ENCODE measurements at places on chromosomes 7 and 10.

DNA sequence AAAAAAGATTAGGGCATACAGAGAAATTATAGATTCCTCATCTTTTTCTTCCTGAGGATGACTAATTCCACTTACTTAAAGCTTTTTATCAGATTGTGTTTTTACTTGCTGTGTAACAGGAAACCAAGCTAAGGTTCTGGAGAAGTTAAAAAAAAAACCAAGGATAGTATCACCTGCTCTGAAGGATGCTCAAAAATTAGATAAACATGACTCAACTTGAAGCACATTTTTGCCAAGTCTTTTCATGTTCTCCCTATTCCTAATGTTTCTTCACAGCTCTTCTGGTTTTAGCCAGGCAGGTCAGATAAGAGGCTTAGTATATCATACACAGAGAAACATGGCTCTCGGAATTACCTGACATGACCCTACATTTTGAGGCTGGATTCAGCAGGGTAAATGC, 90.3 kb downstream of the CPEB3 start:
- no peak for DNase-seq

DNA sequence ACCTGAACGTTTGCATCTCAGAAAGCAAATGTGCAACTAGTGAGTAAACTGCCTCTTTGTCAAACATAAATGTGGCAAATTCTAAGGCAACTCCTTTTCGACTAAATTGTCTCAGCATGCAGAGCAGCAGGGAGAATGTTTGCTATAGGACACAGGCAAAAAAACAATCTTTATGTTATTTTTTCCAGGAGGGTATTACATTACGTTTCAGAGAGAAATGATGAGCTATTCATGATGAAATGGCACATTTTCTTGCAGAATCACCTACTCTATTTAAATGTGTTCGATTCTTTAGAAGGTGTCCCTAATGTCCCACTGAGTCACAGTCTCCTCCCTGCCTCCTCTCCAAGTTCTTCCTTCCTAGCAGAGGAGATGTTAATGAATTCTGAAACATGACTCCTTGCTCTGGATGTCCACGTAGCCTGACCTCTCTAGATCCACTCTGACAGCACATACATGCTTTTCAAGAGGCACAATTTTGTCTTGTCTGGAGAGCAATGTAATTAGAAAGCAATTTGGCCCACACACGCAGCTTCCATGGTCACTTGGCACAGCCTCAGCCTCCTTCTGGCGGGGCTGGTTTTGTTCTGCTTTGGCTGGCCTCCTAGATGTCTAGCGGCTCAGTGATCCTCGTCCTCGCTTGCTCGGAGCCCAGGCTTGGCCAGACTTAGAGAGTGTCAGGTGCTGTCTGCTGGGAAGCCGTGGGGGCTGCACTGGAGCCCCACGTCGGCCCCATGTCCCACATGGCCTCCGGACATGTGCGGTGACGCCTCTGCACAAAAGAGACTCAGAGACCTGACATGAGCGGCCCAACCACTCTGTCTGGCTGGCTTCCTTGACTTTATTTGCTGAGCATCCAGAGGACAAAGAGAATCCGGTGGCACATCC, 125.7 kb upstream of the ZNF438 start:
- no peak for DNase-seq

DNA sequence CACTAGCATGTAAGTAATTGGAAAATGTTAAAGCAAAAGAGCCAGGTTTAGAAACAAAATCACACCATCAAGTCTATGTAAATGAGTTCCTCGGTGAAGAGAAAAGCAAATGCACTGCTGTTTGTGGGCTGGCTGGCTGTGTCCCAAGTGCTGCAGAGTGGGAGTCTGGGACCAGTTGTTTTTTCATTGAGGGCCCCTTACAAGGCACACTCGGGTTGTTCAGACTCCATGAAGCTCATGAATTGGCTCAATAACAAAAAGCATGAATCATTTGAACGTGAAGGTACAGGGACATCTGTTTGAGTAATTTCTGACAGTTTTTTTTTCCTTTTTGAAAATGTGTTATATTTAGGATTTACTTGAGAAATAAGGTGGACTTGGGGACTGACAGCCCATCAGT, 28.0 kb downstream of the GRK5 start:
- no peak for DNase-seq

DNA sequence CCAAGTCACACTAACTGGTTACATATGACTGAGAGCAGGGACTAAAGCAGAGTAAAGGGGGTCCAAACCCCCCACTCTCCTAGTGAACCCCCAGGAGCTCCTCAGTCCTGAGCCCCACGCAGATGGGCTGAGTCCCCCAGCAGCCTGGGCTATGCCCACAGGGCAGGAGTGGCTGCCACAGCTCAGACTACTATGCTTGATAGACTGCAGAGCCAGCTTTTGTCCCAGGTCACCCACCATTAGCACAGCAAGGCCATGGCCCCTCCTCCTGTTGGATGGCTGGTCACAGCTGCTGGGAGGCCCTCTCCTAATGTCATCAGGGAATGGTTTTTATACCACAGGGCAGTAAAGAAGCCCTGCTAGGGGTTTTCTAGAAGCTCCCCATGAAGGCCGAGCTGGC, 46.3 kb upstream of the FGFR2 start:
- DNase-seq, result no peak

- no peak for DNase-seq
Measured at GRCh38 chr10:71696628-71697326, 22.8 kb downstream of the C10orf105 start.

GRCh38 chr10:59093461-59093860, 83.0 kb upstream of the PHYHIPL start:
- DNase-seq, result no peak

- no peak for DNase-seq
Measured at GRCh38 chr7:157436763-157437480, 100.1 kb downstream of the DNAJB6 start.

- no peak for DNase-seq
Measured at GRCh38 chr7:22732556-22733126, 5.6 kb downstream of the IL6 start.

DNA sequence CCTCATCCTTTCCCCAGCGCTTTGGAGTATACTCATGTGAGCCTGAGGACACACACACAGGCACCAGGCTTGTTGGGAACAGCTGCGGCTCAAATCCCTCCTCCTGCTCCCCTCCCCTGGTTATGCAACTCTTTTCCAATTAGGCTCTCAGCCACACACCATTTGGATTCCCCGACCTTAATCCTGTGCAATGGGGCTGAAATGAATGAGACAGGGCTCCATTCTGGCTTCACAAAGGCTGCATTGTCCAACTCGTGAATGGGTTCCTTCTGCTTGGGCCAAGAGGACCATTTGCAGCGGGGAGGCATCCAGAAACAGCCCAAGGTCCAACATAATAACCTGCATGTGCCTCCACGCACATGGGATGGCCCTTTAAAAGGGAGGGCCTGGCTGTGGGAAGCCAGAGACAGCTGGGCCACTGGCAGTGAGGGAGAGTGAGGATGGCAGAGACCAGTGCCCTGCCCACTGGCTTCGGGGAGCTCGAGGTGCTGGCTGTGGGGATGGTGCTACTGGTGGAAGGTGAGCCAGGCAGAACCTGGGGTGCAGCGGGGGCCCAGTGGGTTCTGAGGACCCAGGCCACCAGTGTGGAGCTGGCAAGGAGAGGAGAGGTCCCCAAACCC, at the start of gene RGR:
Gene RGR (plus strand): TSS at position 403 of the 620 bp plus-strand sequence. CDS start 38 bp downstream, at position 441.
- no peak for DNase-seq

DNA sequence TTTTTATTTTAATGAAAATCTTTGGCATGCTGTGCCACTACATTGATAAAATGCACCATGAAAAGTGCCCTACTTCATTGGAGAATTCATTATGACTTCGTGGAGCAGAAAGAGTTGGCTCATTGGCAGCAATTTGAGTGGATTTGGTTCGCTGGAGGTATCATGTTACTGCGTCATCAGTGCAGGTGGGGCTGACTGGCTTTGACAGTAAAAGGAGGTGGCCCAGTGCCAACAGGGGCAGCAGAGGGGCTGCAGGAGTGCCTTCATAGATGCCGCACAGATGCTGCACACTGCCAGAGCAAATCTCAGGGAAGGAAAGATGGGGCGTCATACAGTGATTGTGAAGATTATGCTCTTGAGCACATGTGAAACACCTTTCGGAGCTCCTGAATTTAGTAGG, 22.2 kb downstream of the FZD1 start:
- DNase-seq, result no peak

- DNase-seq, result no peak
Measured at GRCh38 chr7:27386581-27386980, 144.0 kb downstream of the EVX1 start.

GRCh38 chr7:92648067-92648466, 57.9 kb upstream of the FAM133B start:
- DNase-seq, result no peak

DNA sequence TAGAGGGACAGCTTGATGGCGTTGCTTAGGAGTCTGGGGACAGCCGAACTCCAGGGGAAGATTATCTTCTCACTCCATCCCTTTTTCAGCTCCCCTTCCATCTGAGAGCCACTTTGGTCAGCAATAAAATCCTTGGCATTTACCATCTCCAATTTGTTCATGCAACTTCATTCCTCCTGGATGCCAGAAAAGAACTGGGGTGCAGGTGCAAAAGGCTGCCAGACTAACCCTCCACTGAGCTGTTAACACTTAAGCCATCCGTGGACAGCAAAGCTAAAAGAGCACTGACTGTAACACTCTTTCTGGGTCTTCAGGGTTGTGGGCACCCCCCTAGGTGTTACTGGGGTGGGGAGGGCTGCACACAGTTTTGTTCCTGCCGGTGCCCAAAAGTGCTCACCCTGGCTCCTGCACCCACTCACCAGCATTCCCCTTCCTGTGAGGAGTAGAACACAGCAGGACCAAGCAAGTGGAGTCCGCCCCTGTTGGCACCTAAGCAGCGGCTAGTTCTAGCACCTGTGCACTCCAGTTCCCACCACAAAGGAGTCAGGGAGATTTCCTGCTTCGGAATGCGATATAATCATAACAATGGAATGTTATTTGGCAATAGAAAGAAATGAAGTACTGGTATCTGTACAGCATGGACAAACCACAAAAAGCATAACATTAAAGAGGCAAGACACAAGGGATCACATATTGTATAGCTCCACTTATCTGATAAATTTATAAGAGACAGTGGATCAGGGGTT, 95.1 kb downstream of the NPY start:
- peak; percentile 34 for DNase-seq

DNA sequence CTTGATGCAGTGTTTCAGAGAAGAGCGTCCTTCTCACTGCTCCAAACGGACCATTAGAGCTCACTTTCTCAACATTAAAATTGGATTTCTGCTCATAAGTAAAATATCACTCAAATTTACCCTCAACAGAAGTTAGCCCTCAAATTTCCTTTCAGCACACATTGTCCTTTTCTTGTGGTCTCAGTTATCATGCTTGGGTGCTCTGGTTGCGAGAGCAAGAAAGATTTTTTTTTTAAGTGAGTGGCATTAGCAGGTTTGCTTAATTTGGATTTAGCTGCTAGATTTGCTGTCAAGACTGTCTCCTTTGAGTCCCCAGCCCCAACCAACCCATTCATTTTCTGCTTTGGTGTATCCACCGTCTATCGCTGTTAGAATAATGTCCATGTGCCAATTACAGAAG, 2.6 kb upstream of the CH25H start:
- no peak for DNase-seq

GRCh38 chr10:131689016-131689415, 211.8 kb upstream of the PPP2R2D start:
- DNase-seq, result no peak

- no peak for DNase-seq
Measured at GRCh38 chr7:82249979-82250378, 193.6 kb downstream of the CACNA2D1 start.

- no peak for DNase-seq
Measured at GRCh38 chr10:82267960-82268359, 393.0 kb downstream of the NRG3 start.
